ENCODE measurements at places on chromosomes 3 and 15.

DNA sequence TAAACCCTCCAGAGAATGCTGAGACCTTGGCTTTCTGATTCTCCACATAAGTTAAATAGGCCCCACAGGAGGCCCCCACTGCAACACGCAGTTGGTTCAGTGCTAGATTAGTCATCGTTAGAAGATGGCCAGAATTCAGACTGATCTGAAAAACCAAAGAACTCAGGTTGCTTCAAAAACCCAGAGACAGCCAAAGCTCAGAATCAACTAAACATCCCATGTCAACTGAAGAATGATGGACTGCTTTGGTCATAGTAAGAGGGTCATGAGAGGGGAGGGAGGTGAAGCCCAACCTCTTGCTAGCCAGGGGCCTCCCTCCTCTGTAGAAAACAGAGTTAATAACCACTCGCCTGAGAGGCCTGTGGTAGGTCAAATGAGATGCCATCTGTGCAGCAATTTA is 93.1 kb downstream of the AKAP13 start:
- H3K36me3 ChIP-seq = no peaks in the 10 kb centered on the region
- H3K27me3 ChIP-seq = no peaks in the 10 kb centered on the region
- H3K4me1 ChIP-seq = peaks cover 1% of the 10 kb centered on the region

DNA sequence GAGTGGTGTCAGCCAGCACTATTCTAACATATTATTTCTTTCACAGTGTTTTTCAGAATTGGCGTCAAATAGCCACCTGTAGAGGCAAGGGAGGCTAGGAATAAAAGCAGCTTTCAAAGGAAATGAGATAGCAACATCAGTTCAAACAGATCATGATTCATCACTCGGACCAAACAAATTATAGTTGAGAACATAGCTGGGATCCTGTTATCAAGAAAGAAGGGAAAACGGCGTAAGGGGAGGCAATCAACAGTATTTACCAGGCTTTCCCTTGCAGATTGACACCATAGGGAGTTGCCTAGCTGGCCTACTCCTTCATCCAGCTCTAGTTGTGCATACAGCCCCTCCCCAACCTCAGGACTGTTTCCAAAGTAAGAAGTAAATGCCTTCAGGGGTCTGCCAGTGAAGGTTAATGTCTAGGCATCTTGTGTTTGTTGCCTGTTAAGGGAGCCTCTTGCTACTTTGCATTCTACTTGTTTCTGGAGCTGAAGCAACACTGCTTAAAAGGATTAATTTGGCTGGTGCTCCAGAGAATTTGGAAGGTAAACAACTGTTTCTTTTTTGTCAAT is 286.5 kb downstream of the NSUN3 start:
- H3K4me1 ChIP-seq = no peaks in the 10 kb centered on the region
- DNase-seq = no peak
- H3K27me3 ChIP-seq = no peaks in the 10 kb centered on the region
- H3K27ac ChIP-seq = no peak overlapping the region

DNA sequence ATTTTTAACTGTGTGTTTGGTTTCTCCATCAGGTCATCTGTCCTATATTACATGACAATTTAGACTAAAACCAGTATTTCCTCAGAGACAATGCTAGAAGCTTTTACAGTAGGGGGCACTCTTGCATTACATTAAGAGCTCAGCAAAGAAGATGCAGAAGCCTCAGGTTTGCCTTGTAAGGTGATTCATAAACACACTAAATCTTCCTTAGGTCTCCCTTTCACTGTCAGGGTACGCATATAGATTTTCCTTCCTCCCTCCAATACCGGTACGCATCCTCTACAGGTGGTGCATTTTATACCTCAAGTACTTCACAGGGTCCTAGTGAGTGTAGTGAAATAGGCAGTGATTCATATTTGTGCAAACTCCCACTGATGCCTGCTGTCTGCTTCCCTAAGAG is 46.5 kb downstream of the CD86 start:
- no peak for DNase-seq
- H3K36me3 ChIP-seq = no peaks in the 10 kb centered on the region
- no peak overlapping the region for H3K4me3 ChIP-seq

DNA sequence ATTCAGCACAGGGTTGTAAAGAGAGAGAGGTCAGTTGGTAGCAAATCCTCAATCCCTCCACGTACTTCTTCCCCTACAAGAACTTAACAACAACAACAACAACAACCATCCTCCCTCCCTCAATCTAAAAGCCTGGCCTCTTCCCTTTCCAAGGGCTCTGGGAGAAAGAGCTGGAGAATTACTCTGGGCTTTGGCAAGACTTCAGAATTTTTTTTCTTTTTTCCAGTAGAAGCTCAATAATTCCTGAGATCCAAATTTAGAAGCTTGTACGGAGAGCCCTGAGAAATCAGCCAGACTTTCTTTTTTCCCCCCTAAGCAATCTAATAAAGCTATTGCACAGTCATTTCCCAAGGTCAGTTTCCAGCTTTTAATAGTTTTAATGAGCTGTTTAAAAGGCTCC is 95.8 kb upstream of the CACNA2D3 start:
- no peaks in the 10 kb centered on the region for H3K36me3 ChIP-seq
- H3K27ac ChIP-seq = no peak overlapping the region
- no peaks in the 10 kb centered on the region for H3K27me3 ChIP-seq
- no peaks in the 10 kb centered on the region for H3K4me1 ChIP-seq
- H3K4me3 ChIP-seq = no peak overlapping the region

- H3K27ac ChIP-seq = no peak overlapping the region
- no peak overlapping the region for H3K4me3 ChIP-seq
- no peak for DNase-seq
- no peaks in the 10 kb centered on the region for H3K36me3 ChIP-seq
- no peaks in the 10 kb centered on the region for H3K4me1 ChIP-seq
Observed at GRCh38 chr3:83948771-83949170, 1010.0 kb upstream of the CADM2 start.

DNA sequence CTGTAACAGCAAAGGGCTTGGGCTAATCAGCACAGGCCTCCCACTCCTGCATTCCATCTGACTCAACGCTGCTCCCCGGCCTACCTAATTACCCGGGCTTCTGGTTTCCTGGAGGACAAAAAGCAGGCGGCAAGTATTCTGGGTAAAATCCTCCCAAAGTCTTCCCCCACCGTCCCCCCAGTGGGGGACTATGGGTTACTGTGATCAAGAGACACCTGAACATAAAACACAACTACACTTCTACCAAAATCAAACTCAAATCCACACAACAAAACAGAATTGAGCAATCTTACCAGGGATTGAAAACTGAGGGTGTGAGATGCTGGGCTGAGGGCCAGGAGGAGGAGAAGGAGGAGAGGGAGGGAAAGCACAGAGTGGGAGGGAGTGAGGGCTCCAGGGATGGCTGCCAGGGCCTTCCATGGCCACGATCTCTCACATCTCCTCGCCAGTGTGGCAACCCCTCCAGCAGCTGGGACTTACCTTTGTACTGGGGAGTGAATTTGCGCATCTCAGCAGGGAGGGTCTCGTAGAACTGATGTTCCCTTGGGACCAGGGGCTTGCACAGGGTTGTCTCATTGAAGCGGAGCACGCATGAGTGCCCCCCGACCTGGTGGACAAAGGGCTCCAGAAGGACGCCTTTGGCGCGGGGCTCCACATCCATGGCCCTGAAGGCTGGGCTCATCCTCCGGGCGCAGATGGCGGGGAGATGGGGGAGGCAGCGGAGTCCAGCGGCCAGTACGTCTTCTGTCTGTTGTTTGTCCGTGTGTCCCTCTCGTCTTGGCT is 9.1 kb upstream of the NCKIPSD start:
- peak overlapping the region; percentile 17 for H3K27ac ChIP-seq
- no peak for DNase-seq
- no peak overlapping the region for H3K4me3 ChIP-seq
- H3K4me1 ChIP-seq = peaks cover 3% of the 10 kb centered on the region
- H3K36me3 ChIP-seq = peaks cover 44% of the 10 kb centered on the region

GRCh38 chr3:126390201-126390600 is 4.5 kb upstream of the CFAP100 start:
- no peaks in the 10 kb centered on the region for H3K27me3 ChIP-seq
- no peaks in the 10 kb centered on the region for H3K36me3 ChIP-seq
- no peak overlapping the region for H3K4me3 ChIP-seq
- no peak overlapping the region for H3K27ac ChIP-seq

- no peak for DNase-seq
- H3K27ac ChIP-seq = no peak overlapping the region
- H3K36me3 ChIP-seq = no peaks in the 10 kb centered on the region
- no peak overlapping the region for H3K4me3 ChIP-seq
- no peaks in the 10 kb centered on the region for H3K4me1 ChIP-seq
- H3K27me3 ChIP-seq = no peaks in the 10 kb centered on the region
Observed at GRCh38 chr15:29859293-29859692, 37.0 kb upstream of the TJP1 start.

- H3K27ac ChIP-seq = no peak overlapping the region
- no peaks in the 10 kb centered on the region for H3K36me3 ChIP-seq
- DNase-seq = no peak
- H3K4me3 ChIP-seq = no peak overlapping the region
- H3K4me1 ChIP-seq = peaks cover 10% of the 10 kb centered on the region
Observed at GRCh38 chr3:55406696-55407425, 80.2 kb downstream of the WNT5A start.

DNA sequence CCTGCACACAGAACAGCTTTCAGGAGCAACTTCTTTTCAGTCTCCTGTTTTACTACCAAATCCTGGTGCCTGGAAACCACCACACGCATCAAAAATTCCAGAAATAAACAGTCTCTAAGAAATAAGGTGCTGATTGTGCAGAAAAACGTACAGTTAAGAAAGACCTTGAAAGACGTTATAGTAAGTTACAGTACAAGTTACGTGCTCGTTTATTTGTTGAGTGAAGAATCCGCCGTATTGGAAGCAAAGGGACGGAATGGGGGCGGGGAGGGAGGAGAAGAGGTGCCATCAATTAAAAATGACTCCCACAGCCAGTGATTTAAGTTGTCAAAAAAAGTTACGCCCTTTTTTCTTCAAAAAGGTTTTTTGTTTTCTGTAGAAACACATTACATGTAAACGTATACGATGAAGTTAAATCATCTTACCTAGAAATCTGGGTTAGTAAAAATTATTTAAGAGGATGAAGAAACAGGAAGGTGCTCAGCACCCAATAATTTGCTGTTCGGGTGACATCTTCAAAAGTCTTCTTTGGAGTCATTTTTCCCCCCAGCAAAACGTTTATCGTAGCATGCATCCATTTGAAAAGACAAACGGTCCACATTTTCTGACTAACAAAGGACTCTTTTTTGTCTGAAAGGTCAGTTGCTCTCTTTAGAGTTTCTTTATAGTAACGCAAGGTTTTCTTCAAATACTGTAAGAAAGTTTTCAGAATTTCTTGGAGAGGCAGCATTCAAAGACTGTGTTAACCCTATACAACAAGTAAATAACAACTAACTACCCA is 782 bp upstream of the UACA start:
- no peak for DNase-seq
- H3K36me3 ChIP-seq = no peaks in the 10 kb centered on the region
- peaks cover 34% of the 10 kb centered on the region for H3K4me1 ChIP-seq
- H3K27ac ChIP-seq = peak overlapping the region; percentile 88

DNA sequence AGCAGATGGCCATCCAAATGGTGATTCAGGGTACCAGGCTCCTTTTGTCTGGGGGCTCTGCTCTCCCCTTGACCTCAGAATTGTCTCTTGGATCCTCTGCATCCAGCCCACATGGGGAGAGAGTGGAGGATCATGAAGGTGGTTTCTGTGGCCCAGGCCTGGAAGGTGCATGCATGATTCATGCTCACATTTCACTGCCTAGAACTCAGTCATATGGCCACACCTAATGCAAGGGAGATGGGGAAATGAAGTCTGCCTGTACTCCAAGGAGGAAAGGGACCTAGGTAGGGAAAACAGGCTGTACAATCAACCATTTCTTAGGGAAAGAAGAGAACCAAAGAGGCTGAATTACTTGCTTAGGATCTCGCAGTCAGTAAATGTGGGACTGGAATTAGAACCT is 15.1 kb downstream of the HRG start:
- no peak for DNase-seq
- no peak overlapping the region for H3K4me3 ChIP-seq
- H3K27ac ChIP-seq = no peak overlapping the region
- H3K4me1 ChIP-seq = peaks cover 6% of the 10 kb centered on the region
- no peaks in the 10 kb centered on the region for H3K27me3 ChIP-seq

DNA sequence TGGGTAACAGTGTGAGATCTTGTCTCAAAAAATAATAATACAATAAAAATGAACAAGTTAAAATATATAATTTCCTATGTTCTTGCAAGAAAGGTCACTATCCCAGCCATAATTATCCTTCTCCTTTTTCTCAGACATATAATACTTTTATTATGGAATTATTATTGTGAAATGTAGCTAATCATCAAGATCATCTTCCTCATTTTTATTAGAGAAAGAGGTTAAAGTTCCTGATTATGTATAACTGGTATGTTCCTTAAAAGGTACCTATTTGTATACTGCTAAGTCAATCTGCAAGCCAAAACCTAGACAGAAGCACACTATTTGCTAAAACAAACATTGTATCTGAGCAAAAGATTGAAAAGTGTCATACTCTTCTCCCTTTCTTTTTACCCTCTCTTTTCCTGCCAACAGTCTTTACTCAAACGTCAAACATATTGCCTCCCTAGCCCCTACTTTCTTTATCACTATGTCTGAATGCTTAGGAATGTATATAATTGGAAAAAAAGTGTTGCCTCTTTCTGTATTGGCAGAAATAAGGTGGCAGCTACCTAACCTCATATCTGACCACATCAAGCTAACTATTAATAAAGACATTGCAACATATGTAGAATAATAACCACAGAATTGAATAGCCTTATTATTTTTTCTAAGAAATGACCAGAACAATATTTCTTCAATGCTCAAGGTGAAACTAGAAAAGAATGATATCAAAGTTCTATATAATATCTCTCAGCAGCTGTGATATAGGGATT is 18.5 kb downstream of the SEC11A start:
- peaks cover 7% of the 10 kb centered on the region for H3K4me1 ChIP-seq
- H3K27ac ChIP-seq = peak overlapping the region; percentile 45
- no peak overlapping the region for H3K4me3 ChIP-seq
- H3K27me3 ChIP-seq = no peaks in the 10 kb centered on the region
- H3K36me3 ChIP-seq = no peaks in the 10 kb centered on the region

DNA sequence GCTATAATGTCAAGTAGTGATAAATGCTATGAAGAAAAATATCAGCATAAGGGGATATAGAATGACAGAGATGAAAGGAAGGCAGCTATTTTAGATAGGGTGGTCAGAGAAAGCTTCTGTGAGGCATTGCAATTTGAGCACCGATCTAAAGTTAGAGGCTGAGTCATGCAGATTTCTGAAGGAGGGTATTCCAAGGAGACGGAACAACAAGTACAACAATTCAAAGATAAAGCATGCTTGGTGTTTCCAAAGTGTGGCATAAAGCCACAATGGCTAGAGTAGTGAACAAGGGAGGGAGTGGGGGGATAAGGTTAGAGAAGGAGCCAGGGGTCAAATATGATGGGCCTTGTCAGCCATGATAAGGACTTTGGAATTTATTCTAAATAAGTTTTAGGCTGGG is 71.9 kb downstream of the PFN2 start:
- no peak overlapping the region for H3K27ac ChIP-seq
- H3K27me3 ChIP-seq = no peaks in the 10 kb centered on the region
- H3K36me3 ChIP-seq = no peaks in the 10 kb centered on the region
- H3K4me1 ChIP-seq = no peaks in the 10 kb centered on the region
- H3K4me3 ChIP-seq = no peak overlapping the region

GRCh38 chr3:152770296-152770695 is 64.6 kb upstream of the P2RY1 start:
- H3K4me3 ChIP-seq = no peak overlapping the region
- H3K36me3 ChIP-seq = no peaks in the 10 kb centered on the region
- H3K27ac ChIP-seq = no peak overlapping the region
- no peak for DNase-seq

- no peak overlapping the region for H3K4me3 ChIP-seq
- no peaks in the 10 kb centered on the region for H3K4me1 ChIP-seq
- no peaks in the 10 kb centered on the region for H3K36me3 ChIP-seq
- H3K27me3 ChIP-seq = no peaks in the 10 kb centered on the region
- DNase-seq = no peak
Observed at GRCh38 chr3:98843266-98843959, 58.1 kb downstream of the DCBLD2 start.
